ENCODE measurements at places on chromosomes 5 and 9. TPM values are rescaled to one million over a fixed set of nuclear protein-coding genes. Genes with fewer than 3 reads are reported as not detected.

The SLC31A2 gene
- 46.5 TPM for total RNA-seq

The CD72 gene
- total RNA-seq, result 6.4 TPM

The PCDHGB7 gene
- 16.0 TPM for total RNA-seq

The LHX6 gene
- 9.8 TPM for total RNA-seq

The PCDH1 gene
- total RNA-seq, result 28.3 TPM

DNA sequence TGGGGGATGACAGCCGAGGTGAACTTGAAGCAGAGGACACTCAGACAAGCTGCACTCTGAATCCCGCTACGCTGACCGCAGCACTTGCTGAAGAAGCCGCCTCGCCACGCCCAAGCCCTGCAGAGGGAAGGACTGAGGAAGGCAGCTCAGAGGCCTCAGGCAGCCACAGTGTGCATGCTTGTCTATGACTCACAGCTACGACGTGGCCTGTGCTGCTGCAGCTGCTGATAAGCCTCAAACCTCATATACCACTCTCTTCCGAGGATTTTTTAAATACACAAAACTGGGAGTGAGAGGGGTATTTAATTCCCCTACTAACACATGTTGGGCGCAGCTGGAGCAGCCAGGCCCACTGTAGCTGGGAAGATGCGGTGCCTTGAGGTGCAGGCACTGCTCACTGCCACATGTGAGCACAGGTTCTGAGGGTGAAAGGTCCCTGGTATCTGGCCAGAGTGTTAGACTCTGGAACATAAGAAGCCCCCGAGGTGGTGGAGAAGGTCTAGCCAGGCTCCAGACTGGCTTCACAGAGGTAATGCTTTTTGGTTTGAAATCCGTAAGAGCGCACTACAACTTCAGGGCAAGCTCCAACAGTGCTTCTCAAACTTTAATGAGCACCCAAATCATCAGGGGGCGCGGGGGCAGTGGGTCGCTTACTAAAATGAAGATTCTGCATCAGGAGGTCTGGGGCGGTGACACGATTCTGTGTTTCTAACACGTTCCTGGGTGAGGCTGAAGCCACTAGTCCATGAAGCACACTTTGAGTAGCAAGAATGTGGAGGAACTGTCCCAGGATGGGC, 196.8 kb downstream of the AUH start:
- DNase-seq, result peak; percentile 61

GRCh38 chr9:37617161-37617560, 24.8 kb upstream of the TOMM5 start:
- DNase-seq, result no peak

DNA sequence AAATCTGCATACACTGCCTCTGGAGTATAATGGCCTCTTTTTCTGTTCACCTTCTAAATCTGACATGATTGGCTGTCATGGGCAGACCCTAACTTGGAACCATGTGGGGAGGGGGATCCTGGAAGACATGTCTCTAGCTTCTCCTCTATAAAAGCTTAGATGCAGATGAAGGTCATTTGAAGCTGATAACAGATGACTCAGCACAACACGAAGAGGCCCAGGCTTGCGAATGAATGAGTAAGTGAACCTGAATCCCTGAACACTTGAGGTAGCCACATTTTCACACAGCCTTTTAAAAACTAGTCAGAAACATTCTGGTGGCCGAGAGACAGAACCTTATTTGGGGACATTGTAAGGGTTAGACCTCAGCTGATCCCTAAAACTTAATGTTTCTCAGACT, 282.6 kb downstream of the ELAVL2 start:
- no peak for DNase-seq

DNA sequence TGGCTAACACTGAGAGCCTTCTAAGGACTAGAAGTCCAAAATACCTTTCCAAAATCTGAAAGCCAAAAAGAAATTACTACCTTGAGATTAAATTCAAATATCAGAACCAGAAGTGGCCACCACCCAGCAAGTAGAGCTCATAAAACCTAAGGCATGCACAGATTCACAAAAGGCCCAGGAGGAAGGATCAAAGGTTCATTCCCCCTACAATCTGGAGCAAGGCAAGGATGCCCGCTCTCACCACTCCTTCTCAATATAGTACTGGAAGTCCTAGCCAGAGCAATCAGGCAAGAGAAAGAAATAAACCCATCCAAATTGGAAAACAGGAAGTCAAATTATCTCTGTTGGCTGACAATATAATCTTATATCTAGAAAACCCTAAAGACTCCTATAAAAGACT, 6.0 kb downstream of the RASEF start:
- no peak for DNase-seq

- no peak for DNase-seq
Observed at GRCh38 chr9:81656871-81657337, 32.4 kb downstream of the TLE1 start.

DNA sequence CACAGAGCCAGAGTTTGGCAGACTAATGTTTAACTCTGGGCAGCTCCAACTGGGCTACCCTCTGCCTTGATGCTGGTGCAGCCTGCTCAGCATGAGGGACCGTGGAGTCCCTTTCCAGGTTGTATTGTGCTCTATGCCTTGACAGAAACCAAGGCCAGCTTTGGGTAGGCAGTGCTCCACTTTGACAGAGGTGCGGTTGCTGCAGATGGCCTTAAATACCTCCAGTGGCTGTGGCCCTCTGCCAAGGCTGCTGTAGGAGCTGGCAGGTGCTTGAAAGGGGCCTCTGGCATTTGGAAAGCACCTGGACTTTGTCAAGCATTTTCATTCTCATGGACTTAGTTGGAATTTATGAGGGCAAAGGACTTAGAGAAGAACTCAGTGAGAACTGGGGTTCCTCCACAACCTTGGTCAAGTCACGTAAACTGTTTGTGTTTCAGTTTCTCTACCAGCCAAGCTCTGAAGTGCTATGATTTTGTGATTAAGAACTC, 249.7 kb upstream of the ZNF462 start:
- DNase-seq, result no peak

GRCh38 chr5:142057697-142058056, 44.9 kb upstream of the GNPDA1 start:
- no peak for DNase-seq

DNA sequence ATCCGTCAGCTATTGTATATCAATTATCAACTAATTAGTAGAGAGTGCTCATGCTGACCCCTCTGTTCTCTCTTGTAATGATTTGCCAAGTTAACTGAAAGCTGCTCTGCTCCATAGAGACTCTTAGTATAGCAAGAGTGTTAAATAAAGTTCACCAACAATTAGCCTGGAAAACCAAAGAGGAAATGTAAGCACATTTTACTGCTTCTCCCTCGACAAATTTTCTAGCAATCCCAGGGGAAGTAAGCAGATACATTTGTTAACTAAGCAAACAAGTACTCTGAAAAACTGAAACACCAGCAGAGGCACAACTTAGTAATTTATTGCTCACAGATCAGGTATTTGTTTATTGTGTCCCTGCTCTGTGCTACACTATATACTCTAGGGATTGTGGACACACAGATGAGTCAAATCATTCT, 162.2 kb downstream of the GLIS3 start:
- no peak for DNase-seq

Measured in breast epithelium (tissue), 4 donors.